ENCODE measurements at places on chromosomes 3 and 15.

- DNase-seq = no peak
Observed at GRCh38 chr3:155912579-155913190, 42.2 kb downstream of the GMPS start.

DNA sequence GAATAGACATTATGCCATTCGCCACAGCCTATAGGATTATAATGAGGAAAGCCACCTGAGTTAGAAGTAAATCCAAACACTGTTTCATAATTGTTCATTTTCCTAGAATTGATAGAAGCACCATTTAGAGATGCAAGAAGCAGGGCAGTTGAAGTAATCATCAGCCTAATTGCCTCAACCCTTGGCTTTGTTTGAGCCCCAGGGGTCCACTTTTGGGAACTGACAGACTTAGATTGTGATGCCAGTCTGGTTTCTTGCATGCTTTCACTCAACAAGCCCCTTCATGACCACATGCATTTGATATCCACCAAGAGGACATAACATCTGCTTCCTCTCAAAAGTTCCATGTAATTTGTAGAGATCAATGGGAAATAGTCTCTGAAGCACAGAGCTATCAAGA lies 97.2 kb upstream of the COL8A1 start:
- DNase-seq = no peak

DNA sequence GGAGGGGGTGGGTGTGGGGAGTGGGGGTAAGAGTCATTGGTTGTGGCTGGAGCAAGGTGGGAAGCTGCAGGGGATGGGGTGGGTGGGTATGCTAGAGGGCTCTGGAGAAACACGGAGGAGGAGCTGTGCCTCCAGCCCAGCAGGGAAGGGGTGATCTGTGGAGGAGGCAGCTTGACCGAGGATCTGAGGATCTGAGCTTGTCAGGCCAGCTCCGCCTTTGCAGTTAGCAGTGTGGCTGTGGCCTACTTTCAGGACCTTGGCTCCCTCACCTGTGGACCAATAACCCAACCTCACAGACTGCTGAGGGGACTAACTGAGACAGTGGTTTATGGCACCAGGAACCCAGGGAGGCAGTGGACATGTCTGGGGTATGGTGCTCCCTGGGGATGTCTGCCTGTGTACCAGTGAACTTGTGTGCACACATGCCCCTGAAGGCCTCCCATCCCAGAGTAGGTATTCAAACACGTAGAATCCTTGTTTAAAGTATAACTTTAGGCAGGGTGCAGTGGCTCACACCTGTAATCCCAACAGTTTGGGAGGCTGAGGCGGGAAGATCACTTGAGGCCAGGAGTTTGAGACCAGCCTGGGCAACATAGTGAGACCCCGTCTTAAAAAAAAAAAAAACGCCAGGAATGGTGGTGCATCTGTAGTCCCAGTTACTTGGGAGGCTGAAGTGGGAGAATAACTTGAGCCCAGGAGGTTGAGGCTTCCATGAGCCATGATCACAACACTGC lies 52.5 kb upstream of the LINGO1 start:
- no peak for DNase-seq

- DNase-seq = no peak
Observed at GRCh38 chr15:87959080-87959479, 297.5 kb downstream of the NTRK3 start.

GRCh38 chr15:41780266-41780665 lies 6.0 kb downstream of the MAPKBP1 start:
- DNase-seq = no peak

DNA sequence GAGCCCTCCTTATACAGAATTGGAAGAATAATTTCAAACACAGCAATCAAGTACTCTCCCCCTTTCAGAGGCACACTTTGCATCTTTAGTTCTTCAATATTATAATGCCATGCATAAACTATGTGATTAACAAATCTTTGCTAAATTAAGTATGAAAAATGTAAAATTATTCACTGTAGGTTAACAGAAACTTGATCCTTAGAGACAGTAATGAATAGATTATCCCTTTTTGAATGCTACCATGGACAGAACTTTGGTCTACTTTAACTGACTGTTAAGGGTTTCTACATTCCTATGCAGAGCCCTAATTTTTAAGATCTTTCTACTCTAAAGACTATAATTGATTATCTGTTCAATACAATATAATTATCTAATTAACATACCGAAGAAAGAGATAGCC lies 25.7 kb upstream of the XXYLT1 start:
- no peak for DNase-seq

DNA sequence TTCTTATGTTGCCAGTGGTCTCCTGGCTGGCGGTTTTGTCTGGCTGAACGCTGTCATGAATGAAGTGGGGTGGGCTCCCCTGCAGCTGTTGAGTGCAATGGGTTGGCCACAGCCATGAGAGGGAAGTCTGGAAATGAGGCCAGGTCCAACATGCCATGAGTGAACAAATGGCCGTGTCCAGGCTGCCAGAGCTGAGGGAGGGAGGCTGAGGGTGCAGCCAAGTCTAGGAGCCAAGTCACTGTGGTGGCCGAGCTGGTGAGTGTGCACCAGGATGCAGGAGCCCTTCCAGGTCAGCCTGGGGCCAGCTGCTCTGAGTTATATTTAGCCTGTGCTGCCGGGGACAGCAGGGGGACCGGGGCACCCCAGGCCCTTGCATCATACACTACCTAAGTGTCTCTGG lies 24.7 kb upstream of the PRR23E start:
- DNase-seq = no peak

- peak; percentile 73 for DNase-seq
Observed at GRCh38 chr3:8482960-8483665, 18.5 kb upstream of the LMCD1 start.

DNA sequence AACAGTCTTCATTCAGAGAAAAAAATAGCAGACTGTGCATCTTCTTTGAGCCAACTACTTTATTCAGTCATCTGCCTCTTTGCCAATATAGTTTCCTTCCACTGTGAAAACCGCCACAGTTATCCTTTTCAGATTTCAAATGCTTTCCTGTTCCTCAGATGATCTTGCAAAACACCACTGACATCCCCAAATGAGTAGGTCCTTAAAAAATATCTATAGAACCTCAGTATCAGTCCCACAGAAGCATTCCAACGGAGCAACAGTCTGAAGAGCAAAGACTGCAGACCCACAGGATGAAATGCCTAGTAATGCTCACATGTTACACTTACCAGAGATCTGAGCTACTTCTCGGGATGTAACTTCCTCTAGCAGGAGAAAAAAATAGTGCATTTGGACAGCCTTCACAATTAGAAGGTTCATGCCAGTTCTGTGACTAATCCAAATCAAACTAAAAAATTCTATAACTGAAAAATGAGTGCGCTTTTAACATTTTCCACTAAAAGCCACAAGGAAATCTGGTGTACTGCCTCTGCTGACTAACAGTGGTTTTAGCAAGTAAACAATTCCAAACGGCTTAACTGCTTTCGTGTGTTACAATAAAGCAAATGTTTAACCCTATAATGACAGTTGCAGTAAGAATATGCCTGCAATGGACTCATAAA lies at the start of gene ANKRD28:
Gene ANKRD28 (minus strand): TSS at position 338 of the 662 bp plus-strand sequence. CDS start 1,458 bp downstream, outside the sequence.
- DNase-seq = peak; percentile 93

DNA sequence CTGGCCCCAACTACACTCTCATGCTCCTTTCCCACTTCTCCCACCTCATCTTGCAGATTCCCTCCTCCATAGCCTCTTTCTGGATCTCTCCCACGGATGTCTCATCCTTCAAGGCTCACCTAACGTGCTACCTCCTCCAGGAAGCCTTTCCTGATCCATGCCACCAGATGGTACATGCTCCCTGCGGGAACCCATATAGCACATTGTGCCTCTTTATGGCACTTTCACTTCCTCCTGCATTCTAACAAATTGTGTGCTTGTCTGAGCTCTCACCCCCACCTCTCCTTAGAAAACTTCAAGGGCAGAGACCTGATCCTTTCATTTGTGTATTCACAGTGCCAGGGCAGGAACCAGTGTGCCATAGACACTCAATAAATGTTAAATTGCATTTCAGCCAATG lies 63.0 kb downstream of the HES1 start:
- no peak for DNase-seq

DNA sequence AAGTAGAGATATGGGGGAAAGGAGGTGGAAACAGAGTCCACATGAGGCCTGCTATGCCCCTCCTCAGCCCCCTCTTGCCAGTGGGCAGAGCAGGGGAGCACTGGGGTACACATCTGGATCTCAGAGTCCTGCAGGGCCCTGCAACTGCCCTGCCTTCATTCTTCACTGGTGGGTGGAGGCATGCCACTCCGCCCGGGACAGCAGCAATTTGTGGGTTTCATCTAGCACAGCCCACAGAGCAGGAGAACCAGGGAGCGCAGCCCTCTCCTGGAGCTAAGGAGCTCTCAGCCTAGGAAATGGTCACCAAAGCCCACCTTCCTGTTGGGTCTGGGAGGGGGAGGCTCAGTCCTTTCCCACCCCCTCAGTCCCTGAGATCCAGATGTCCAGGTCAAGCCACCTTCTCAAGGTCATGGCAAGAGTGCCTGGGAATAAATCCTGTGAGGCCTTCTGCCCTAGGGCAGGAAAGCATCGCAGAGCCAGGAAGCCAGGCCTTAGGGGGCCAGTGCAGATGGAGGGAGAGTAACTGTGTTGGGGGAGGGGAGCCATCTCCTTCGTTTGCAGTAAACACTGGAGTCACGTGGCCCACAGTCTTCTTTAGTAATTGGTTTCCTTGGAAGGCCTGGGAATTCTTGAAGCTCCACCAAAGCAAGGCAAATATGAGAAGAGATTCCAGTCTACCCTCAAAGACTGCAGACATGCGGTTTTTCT lies 31.0 kb downstream of the ANP32A start:
- DNase-seq = no peak

DNA sequence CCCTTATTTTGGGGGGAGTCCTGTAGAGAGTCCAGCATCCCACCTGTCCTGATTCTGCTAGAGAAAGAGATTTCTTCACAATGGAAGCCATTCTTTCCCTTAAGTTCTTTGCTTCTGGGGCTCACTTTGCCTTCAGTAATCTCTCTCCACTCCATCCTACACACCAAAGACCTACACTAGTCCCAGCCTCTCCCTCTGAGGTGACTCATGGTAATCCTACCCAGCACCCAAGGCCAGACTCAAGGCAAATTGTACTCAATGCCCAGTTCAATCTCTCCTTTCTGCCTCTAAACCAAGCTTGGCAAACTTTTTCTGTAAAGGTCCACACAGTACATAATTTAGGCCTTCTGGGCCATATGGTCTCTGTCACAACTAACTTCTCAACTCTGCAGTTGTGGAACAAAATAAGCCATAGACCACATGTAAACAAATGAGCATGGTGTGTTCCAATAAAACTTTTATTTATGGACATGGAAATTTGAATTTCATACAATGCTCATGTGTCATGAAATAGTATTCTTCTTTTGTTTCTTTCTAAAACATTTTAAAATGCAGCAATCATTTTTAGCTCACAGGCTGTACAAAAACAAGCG lies 72.5 kb downstream of the MRPL46 start:
- DNase-seq = no peak

DNA sequence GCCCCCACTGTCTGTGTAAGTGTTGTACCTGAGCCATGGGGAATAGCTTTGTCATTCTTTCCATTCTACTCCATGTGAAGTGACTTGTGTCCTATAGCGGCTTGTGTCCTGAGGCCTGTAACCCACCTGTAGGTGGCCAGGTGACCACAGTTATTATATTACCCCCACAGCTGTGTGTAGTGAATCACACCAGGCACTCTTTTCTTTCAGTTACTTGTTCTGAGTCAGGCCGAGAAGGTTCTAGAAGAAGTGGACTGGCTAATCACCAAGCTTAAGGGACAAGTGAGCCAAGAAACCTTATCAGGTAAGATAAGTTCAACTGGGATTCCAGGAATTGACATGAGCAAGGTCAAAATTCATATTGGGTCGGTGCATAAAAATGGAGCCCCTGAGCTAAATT lies 29.2 kb downstream of the POLG start:
- no peak for DNase-seq

GRCh38 chr15:91228383-91228782 lies 128.3 kb downstream of the SV2B start:
- DNase-seq = no peak

GRCh38 chr3:64176461-64176996 lies 48.7 kb downstream of the PRICKLE2 start:
- no peak for DNase-seq

DNA sequence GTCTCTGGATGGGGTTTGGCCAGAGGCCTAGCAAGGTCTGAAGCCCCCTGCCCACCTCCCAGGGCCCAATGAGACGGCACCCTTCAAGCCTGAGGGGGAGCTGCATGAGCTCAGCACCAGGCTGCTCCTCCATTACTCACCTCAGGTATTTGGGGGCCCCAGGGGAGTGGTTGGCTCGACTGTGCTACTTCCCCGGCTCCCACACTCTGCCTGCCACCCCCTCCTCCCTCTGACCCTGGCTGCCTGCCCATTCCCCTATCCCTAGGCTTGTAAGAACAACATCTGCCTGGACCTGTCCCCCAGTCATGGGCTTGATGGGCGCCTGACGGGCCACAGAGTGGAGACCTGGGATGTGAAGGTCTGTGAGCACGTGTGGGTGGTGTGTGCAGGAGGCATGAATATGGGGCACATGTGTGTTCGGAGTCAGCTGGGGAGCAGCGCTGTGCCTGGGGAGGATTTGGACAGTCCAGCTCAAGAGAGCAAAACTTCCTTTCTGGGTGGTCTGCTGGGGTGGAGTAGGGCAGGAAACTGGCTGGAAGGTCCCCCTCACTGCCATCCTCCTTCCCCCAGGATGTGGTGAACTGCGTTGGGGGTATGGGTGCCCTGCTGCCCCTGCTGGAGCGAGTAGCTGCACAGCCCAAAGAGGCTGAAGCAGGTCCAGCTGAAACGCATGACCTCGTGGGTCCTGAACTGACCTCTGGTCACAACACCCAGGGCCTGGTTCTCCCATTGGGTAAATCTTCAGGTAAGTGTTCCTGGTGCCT lies 17.4 kb downstream of the NBEAL2 start:
- DNase-seq = no peak

GRCh38 chr3:49377483-49377882 lies 19.3 kb upstream of the GPX1 start:
- DNase-seq = no peak

DNA sequence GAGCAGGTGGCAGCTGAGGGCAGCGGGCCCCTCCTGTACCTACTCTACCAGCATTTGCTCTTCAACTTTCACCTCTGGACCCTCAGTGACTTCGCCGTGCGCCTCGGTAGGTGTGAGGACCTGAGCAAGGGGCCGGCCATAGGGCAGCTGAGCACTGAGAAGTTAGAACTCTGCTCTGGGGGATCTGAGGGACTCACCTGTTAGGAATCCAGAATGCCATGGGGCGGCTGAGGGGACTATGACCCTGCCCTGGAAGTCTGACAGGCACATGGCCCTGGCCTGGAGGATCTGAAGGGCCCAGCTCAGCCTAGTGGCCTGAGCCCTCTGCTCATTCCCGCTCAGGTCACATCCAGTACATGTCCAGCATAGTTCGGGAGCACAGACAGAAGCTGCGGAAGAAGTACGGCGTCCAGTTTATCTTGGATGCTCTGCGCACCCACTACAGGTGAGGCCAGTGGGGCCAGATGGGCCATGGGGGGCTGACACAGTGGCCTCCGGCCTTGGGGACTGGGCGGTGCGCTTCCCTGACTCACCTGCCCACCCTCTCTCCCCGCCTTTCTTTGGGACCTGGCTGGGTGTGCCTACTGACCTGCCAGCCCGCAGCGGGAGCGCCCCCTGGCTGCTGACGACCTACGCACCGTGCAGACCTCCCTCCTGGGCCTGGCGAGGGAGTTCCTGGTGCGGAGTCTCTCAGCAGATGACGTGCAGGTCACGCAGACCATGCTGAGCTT lies 18.8 kb downstream of the NBEAL2 start:
- DNase-seq = no peak

GRCh38 chr3:70476174-70476573 lies 163.7 kb upstream of the MDFIC2 start:
- DNase-seq = no peak

Measured in HFF-Myc (cell line).